ENCODE measurements at places on chromosomes 2 and 18.

GRCh38 chr2:195514365-195514764, 142.7 kb upstream of the SLC39A10 start:
- DNase-seq, result no peak

- DNase-seq, result no peak
These were observed 292.1 kb downstream of the RDH14 start for GRCh38 chr2:18268400-18268799.

DNA sequence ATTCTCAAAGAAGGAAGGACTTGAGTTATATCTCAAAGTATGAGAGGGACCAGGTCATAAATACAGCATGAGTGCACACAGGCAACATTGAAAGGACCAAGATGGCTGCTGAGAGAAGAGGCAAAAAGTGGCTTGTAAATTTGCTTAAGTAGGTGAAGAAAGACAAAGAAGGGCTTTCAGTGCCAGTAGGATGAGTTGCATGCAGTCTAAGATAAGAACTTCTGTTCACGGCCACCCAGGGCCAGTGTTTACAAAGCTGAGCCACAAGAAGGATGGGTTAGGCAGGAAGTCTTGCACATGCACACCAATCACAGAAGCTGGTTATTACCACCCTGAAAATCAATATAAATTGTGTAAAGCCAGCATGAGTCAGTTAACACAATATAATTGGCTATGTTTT, 3.1 kb upstream of the ABCB11 start:
- DNase-seq, result no peak

DNA sequence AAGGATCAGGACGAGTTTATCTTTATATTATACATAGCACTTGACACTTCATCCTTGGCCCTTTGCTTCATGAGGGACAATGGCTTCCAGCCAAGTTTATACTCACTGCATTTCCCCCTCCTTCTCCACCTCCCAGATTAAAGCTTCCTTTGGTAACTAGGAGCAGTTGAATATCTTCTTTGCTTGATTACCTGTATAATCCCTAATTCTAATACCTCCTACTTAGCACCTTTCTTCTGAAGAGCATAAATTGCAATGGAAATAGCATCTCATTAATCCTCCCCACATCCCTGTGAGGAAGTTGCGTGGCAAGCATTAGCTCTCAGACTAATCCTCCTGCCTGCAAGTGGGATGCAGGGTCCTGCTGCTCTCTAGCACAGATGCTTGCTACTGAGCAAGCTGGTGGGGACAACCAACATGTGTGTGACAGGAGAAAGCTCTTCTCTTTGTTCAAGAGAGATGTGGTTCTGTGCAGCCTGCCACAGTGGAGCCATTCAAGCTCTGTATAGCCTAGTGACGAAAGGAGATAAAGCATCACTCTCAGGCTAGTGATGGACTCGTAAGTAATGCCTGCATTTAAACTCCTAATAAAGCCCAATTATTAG, 19.1 kb downstream of the KLHL14 start:
- no peak for DNase-seq
